ENCODE measurements at places on chromosomes 12 and 14.

GRCh38 chr12:7571257-7571656 is 67.7 kb upstream of the CD163 start:
- no peak for DNase-seq

GRCh38 chr12:4325966-4326365 is 5.0 kb downstream of the TIGAR start:
- DNase-seq: no peak

GRCh38 chr14:63727231-63727735 is 582 bp downstream of the SGPP1 start:
- DNase-seq: peak; percentile 2

DNA sequence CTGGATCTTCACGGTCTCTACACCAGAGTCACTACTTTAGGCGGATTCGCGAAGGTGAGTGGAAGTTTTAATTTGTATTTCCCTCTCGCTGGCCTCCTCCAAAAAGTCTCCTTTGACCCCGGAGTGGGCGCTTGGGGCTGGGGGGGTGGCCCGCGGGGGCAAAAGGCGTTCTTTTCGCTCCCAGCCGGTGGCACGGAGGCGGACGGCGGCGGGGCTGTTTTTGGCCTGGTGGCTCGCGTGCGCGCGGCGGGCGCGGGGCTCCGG is 510 bp downstream of the ARID2 start:
- no peak for DNase-seq

DNA sequence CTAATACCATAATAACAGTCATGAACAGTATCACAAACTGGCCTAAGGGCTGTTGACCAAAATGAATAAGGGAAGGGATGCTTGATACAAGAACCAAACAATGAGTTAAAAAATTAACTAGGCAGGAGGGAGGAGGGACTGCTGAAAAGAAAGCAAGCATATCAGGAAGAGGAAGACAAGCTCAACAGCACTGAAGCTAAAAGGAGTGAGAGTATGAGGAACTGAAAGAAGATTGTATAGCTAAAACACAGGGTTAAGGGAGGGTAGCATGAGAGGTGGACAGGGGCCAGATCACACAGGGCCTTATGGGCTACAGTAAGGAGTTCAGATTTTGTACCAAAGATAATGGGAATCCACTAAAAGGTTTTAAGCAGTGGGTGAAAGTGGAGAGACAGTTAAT is 34.1 kb downstream of the ITGA7 start:
- DNase-seq: no peak

GRCh38 chr12:122197612-122197966 is 5.9 kb upstream of the B3GNT4 start:
- no peak for DNase-seq

DNA sequence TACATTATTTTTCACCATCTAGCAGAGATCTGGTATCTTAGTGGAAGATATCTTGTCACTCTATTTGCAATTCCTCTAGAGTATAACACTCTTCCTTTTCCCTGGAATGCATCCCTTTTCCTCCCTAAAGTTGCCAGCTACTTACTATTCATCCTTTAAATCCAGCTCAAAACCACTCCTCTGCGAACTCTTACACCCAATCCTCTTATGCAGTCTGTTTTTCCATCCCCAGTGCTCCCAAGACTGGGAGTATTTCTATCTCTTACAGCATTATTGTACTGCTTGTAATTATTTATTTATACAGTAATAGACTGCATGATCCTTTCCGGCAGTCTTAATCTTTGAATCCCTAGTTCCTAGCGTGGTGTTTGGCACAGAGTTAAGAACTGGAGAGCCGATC is 2.9 kb upstream of the SRGAP1 start:
- no peak for DNase-seq

GRCh38 chr14:25400607-25401206 is 350.8 kb upstream of the STXBP6 start:
- DNase-seq: no peak

- DNase-seq: no peak
These were observed 108.7 kb upstream of the SLC38A4 start for GRCh38 chr12:46934374-46935111.

DNA sequence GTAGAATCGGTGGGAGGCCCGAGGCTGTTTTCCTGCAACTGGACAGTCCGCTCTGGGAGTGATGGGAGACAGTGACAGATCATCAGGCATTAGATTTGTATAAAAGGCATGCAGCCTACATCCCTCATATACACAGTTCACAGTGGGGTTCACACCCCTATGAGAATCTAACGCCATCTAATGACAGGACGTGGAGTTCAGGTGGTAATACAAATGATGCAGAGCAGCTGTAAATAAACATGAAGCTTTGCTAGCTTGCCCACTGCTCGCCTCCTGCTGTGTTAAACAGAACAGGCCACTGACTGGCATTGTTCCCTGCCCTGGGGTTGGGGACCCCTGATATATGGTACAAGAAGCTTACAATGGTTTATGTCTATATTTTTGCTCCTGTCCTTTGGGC is 179.0 kb downstream of the LRFN5 start:
- no peak for DNase-seq

DNA sequence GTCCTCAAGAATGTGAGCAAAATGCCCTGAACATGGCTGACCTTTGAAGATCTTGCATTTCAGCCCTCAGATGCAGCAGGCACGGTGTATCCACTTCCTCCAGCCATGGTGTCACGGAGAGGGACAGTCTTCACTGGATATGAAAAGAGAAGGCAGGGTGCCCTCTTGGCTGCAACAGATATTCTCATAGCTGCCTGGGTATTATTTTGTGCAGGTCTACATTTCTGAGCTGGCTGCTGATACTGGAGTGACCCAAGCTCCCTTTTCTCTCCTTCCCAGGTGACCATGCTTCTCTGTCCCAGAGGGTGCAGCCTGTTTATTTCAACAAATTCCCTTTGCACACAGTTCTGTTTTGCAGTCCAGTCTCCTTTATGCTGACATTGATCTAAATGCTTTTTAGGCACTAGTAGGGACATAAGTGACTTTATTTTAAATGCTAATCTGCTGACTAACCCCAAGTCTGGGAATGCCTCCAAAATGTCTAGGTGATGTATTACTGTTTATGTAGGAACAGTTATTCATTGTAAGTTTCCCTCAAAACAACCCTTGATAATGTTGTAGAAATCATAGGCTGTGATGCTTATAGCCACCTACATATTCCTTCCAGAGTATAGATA is 17.4 kb upstream of the PYGL start:
- DNase-seq: no peak

GRCh38 chr14:32693114-32693513 is 245.6 kb upstream of the NPAS3 start:
- no peak for DNase-seq

All from effector memory CD4-positive, alpha-beta T cell (primary cell).